ENCODE measurements at places on chromosomes 3 and 15.
A peak's percentile ranks its signal among the peaks of the same experiment; 100 is the strongest.

DNA sequence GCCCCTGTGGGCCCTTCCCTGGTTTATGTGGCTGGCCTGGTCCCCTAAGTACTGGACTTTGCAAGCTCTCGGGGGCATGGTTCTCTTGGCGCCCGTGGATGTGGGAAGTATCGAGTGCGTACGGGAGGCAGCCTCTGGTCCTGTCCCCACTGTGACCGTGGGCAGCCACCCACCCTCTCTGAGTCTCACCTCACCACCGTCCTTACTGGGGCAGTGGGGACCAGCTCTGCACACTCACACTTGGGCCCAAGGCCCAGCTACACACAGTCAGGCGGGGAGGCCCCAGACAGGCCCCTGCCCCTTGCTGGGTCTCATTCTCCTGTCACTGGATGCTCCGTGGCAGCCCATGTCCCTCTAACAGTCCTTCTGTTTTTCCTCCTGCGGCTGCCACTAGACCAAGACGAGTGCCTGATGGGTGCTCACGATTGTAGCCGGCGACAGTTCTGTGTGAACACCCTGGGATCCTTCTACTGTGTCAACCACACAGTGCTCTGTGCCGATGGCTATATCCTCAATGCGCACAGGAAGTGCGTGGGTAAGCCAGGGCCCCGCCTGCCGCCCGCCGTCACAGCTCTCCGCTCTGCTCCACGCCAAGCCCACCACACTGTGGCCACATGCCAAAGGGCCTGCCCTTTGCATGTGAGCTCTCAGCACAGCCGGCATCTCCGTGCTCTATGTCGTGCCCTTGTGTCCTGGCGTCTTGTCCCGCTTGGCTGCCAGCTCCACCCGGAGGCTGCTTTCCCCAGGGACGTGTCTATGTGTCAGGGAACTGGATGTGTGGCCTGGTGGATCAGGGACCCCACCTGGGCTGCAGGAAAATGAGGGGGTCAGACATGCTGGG lies 72.7 kb downstream of the FBLN2 start:
- DNase-seq: peak; percentile 7

DNA sequence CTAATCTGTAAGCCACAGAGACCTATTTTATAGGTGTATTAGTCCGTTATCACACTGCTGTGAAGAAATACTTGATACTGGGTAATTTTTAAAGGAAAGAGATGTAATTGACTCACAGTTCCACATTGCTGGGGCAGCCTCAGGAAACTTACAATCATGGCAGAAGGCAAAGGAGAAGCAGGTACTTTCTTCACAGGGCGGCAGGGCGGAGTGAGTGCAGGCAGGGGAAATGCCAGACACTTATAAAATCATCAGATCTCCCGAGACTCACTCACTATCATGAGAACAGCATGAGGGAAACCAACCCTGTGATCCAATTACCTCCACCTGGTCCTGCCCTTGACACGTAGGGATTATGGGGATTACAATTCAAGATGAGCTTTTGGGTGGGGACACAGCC lies 108.7 kb downstream of the GALK2 start:
- no peak for DNase-seq

- DNase-seq: no peak
These were observed 41.4 kb upstream of the SPATA12 start for GRCh38 chr3:57019057-57019456.

DNA sequence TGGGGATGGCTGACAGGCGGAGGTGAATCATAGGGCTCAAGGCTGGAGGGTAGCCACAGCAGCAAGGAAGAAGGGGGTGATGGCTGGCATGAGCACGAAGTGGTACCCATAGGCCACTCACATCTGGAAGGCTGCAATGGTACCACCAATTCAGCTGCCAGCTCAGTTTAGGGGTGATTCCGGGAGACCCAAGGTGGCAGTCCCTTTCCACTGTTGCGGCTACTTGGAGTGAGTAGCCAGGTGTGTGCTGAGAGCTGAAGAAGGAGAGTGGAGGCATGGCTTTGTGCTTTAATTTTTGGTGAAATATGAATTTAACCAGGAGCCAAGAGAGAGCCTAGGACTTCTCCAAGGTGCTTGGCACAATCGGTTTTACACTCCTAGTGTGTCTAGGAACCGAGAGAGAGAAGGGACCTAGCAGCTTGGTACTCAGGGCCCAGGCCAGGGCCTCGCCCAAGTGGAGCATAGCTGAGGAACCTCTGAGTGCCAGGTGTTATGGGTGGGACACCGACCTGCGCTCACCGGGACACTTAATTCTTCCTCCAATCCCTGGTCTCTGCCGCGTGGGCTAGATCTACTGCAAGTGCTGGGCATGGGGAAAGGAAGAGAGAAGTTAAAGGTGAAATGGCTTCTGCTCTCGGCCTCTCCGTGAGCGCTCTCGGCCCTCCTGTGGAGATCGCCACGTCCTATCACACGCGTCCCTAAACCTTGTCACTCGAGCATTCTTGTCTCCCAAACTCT lies 32.2 kb upstream of the POLG start:
- DNase-seq: no peak

GRCh38 chr15:83283138-83283812 lies 1.2 kb downstream of the BNC1 start:
- DNase-seq: no peak

DNA sequence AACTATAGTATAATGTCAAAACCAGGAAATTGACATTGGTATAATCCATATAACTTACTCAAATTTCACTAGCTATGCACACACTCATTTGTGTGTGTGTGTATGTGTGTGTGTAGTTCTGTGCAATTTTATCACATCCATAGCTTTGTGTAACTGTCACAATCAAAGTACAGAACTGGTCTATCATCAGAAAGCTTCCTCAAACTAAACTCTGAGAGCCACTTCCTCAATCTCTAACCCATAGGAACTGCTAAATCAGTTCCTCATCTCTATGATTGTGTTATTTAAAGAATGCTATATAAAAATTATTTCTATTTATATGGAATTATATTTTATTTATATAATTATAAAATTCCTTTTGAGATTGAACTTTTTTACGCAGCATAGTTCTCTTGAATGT lies 18.1 kb downstream of the LNP1 start:
- no peak for DNase-seq

GRCh38 chr3:43693594-43693993 lies 2.9 kb downstream of the ABHD5 start:
- no peak for DNase-seq

DNA sequence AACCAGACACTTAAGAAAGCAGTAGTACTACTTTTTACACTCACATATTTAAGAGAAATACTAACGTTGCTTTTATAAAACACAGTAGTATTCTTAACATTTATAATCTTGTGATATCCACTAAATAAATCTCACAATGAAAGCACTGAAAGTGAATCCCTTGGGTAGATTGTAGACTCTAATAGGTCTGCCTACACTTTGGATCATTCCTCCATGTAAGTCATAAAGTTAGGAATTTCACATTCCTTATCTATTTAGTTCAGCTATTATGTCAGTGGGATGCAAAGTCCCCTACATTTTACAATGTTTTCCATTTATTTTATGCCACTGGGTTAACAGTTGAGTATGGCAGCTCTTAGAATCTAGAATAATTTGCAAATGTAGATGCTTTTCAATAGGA lies 330.7 kb downstream of the LSAMP start:
- no peak for DNase-seq

DNA sequence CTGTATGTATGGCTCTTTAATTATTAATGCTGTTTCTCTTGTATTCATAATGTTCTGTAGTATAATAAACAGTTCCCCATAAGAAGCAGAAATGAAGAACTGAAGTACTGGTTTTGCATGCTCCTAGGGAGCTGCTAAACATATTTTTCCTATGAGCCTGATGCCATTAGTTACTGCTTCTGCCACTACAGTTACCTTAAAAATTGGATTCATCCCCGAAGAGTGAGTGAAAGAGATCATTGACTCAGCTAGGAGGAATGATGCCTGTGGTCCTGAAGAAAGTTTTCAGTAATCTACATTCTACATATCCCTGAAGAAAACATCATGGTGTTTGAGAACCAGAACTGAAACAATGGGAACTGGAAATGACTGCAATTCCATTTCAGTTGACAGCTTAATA lies 37.1 kb upstream of the ST3GAL6 start:
- DNase-seq: no peak

GRCh38 chr15:90873488-90873997 lies 5.2 kb downstream of the FURIN start:
- no peak for DNase-seq

GRCh38 chr3:149572796-149573414 lies 84.9 kb downstream of the WWTR1 start:
- no peak for DNase-seq

- DNase-seq: no peak
These were observed 26.6 kb downstream of the ILDR1 start for GRCh38 chr3:121995161-121996137.

DNA sequence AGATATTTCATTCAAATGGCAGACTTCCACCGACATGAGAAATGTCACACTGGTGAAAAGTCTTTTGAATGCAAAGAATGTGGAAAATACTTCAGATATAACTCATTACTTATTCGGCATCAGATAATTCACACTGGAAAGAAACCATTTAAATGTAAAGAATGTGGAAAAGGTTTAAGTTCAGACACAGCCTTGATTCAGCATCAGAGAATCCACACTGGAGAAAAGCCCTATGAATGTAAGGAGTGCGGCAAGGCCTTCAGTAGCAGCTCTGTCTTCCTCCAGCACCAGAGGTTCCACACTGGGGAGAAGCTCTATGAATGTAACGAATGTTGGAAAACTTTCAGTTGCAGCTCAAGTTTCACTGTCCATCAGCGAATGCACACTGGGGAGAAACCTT lies 8.6 kb upstream of the ZNF621 start:
- DNase-seq: no peak

DNA sequence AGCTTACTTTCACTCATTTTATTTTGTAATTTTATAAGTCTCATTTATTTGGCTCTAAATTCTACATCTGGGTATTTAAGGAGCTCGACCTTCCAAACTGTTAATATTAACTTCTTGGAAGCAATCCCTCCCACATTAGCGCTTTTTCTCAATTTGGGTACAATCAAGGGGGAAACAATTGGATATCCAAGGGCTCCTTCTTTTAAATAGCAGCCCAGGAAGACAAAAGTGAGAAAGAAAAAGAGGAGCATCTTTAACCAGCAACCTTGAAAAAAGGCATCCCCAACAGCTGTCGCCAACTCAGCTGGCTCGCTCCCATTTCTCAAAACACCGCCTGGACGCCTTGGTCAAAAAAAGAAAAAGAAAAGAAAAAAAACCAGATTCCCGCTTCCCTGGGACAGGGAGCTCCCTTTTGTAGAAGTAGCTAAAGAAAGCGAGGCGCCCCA lies 873 bp downstream of the C3orf70 start:
- DNase-seq: no peak

DNA sequence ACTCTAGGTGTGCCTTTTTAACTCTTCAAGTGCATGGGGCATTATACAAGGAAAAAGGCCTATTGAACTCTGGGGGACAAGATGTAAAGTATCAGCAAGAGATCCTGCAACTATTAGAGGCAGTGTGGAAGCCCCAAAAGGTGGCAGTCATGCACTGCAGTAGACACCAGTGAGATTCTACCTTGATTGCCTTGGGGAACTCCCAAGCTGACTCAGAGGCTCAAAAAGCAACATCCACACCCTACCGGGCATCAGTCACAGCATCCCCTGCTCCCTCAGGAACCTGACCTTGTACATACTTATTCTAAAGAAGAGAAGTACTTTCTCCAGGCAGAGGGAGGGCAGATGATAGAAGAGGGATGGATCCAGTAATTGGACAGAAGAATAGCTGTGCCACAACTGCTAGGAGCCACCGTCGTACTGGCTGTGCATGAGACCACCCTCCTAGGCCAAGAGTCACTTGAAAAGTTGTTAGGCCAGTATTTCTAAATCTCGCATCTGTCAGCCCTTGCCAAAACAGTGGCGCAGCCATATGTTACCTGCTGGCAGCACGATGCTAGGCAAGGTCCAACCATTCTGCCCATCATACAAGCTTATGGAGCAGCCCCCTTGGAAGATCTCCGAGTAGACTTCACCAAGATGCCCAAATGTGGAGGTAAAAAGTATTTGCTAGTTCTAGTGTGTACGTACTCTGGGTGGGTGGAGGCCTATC lies 523.1 kb upstream of the FRG2C start:
- DNase-seq: no peak
